Activated CD4-positive, alpha-beta T cell treated with anti-CD3 and anti-CD28 coated beads, Interleukin-2, amount 10 ng/mL, durations not matched to agents 24 days and 14 days (primary cell): ENCODE measurements at places on chromosomes 12 and 14.
A peak's percentile ranks its signal among the peaks of the same experiment; 100 is the strongest.

DNA sequence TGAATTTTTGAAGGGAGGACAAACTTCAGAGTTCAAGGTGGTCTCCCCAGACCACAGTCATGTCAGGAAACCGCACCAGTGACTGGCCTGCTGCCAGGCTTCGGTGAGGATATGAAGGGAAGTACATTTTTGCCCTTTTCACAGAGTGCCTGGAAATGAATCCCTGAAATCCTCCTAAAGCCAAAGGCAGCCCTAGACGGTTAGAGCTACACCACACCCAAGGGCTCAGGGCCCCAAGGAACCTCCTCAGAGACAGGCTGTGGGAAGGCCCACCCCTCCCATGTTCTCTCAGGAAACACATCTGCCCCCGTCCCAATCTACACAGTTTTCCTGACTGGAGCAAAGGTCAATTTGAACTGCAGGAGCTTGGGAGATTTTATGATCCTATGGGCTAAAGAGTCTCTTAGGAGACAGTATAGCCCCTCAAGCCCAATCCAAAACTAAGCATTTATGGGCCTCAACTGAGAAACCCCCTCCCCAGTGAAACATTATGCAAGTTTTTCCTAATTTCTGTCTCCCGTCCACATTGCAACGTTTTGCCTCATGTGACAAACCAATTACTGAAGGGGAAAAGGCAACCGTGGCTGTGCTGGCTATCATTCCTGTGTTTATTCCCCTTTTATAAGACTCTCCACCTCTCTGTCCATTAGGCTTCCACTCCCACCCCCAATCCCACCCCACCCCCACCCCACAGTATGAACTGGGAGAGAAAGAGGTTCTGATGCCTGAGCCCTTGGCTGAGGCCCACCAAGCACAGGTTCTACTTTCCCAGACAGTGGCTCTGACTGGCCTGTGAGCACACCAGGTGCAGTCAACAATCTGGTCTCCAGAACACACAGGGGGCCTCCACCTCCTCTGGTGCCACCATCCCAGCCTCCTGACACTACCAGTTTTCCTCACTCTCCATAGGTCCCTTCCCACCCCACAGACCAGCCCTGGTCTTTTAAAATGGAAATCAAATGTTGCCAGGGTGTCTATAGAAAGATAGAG is 9.6 kb upstream of the RNASE1 start:
- DNase-seq, result no peak

- no peak for DNase-seq
Observed at GRCh38 chr12:1595690-1596347, 1.4 kb upstream of the FBXL14 start.

GRCh38 chr12:73065913-73066312 is 793.7 kb downstream of the TRHDE start:
- no peak for DNase-seq

DNA sequence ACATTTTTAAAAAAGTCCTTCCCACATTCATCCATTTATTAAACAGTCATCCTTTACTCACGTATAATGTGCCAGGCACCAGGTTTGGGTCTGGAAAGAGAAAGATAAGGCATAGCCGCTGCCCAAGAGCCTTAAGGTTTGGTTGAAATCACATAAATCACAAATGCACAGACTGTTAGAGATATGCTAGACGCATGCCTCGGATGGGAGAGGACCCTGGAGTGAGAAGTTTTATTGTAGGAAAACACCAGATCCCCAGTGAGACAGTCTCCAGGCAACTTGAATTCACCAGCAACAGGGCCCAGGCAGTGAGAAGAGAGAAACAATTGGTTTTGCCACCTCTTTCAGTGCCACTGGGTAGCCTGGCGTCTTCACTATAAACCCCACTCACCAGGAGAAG is 305.9 kb upstream of the AMIGO2 start:
- no peak for DNase-seq

- DNase-seq, result no peak
Observed at GRCh38 chr12:100216337-100216736, 15.7 kb downstream of the ACTR6 start.

DNA sequence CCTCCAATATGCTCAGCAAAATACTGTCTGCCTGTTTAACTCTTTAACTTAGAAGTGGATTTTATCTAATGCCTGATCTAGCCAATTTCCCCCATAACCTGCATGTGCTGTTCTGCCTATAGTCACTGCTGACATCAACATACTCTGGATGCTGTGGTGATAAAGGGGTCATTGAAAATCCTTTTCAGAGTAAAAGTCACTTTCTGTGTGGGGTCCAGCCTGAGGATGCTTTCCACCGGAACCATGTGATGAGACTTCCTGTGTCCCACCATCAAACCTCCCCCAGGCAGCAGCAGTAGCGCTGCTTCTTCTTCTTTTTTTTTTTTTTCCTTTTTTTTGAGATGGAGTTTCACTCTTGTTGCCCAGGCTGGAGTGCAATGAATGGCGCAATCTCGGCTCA is 607.0 kb downstream of the BCL11B start:
- DNase-seq, result no peak

DNA sequence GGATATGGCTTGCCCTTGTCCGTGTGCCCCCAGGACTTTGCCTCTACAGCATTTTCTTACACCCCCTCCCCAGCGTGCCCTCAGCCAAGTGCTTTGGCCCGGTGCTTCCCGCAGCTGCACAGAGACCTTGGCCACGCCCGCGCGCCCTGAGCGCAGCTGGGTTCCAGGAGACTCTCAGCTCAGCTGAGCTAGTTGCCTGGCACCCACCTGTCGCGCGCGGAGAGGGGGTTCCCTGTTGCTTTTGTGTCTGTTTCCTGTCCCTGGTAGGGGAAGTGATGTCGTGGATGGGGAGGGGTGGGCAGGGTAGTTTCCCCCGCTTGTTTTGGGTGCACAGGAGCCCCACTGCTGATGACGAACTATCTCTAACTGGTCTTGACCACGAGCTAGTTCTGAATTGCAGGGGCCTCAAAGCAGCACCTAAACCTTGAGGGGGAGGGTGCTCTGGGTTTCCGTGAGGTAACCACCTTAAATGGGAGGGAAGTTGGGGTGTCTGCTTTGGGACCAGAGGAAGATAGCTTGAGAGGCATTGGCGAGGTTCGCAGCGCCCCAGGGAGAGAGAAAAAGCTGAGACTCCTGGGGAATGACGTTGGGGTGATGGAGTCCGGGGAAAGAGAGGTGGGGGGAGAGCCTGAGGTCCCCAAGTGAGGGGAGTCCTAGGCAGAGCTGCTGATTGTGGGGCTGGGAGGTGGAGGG is 1.5 kb downstream of the DIO3 start:
- DNase-seq, result no peak

- DNase-seq, result no peak
Observed at GRCh38 chr12:102326982-102327381, 129.3 kb upstream of the PMCH start.

GRCh38 chr14:81565441-81566290 is 32.0 kb upstream of the SEL1L start:
- no peak for DNase-seq

DNA sequence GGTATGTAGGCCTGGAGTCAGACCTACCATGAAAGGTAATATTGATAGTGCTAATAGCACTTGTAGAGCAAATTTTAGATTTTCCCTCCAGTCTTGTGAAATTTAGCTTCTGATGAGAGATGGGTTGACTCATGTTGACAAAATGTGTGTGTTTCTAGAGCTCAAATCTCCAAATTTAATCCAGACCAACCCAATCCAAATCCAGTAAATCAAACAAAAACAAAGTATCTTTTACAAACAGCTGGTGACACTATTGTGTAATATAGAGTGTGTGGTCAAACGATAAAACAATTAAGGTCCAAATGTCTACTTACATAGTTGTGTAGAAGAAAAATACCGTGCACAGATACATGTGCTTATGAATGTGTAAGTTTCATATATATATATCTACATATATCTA is 63.4 kb upstream of the KITLG start:
- DNase-seq, result no peak

- DNase-seq, result no peak
Observed at GRCh38 chr12:121120323-121120722, 12.4 kb upstream of the P2RX7 start.

DNA sequence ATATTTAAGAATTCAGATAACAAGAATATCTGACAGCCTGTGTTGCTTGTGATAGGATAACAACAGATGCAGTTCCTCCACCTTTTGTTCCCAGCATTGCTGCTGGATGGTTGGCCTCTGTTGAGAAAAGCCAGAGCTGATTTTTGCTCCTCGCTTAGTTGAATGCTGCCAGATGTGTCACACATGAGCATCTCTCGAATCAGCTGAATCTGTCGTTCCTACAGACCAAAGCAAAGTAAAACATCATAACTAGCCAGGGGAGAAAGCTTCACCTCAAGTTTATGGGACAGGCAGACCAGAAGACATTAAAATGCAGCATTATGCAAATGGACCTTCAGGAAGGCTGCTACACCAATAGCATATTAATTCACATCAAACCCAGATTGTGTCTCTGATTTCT is 20.1 kb downstream of the RACGAP1 start:
- no peak for DNase-seq

DNA sequence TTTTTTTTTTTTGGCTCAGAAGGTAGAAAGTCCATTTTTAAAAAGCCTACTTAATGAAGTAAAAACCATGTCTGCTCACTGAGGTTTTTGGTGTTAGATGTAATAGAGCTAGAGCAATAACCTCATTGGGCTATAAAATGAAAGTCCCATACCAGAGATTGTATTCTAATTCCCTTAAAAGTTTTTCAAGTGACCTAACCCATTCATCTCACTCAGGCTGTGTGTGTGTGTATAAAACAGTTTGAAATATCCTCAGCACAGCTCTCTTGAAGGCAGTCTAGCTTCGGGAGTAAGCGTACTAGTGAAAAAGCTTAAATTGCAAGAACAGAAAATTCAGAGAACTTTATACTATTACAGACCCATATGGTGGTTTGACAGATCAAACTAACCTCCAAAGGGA is 313.8 kb downstream of the CEP128 start:
- no peak for DNase-seq

DNA sequence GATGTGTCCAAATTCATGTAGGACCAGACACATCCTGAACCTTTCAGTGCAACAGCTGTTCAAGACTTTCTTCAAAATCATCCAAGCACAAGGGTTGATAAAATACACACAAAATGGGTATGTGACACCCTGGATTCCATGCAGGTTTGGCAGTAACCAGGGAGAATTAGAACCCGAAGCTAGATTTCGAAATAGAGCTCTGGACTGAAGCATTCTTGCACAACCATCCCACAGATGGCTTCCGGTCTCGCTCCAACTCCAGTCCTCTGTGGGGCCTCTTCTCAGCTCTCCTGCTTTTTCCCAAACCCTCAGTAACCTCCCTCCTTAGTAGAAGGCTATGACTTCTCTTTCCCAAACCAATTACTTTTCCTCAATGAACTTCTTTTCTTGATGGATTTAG is 171.3 kb downstream of the TTC7B start:
- DNase-seq, result no peak

GRCh38 chr12:50246873-50247612 is 36.3 kb downstream of the LIMA1 start:
- peak; percentile 73 for DNase-seq

GRCh38 chr14:104983231-104983721 is 2.3 kb upstream of the CLBA1 start:
- DNase-seq, result no peak

DNA sequence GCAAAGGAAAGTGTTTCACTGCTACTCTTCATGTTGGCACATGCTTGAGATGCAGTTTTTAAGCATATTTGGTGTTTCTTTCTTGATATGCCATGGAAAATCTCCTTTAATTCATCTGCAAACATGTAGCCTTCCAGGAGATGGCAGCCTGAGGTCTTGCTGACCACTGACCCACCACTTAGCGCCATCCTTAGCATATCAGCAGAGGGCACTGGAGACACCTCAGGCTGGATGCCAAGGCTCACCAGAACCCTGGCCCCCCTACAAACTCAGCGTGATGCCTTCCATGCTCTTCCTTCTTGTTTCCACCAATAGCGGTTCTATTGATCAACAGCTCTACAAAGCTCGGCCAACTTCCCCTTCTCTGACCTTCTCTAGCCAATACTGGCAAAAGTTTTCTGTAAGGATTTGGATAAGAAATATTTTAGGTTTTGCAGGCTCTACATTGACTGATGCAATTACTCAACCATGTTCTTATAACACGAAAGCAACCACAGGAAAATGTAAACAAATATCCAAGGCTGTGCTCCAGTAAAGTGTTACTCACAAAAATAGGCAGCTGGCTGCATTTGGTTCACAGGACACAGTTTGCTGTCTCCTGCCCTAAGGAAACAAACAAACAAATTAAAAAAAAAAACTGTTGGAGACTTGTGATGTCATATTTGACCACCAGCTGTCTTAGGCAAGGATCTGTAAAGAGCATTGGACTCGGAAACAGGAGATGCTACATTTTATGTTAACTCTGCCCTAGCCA is 209.7 kb downstream of the SLC15A4 start:
- no peak for DNase-seq

DNA sequence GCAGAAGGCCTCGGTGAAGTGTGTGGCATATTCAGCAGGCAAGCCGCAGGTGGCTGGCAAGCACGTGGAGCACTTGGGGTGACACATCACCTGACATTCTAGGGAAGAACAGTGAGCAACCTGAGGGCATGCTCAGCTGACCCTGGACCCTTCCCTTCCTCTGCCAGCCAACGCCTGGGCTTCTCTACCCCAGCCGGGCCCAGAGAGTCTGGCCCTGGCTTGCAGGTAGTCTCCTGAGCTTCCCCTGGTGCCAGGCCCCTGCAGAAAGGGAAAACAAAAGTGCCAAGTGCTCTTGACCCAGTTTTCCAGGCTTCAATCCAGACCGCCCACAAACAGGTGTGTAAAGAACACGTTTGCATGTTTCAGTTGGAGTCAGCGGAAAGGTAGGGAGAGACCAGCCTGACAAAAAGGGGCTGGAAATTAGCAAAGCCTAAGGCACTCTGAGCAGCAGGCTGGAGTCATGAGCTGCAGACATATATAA is 45.7 kb downstream of the PRKAB1 start:
- DNase-seq, result no peak

GRCh38 chr12:87847147-87847546 is 182.1 kb downstream of the C12orf50 start:
- DNase-seq, result no peak

GRCh38 chr14:59394268-59394667 is 70.9 kb downstream of the GPR135 start:
- no peak for DNase-seq

DNA sequence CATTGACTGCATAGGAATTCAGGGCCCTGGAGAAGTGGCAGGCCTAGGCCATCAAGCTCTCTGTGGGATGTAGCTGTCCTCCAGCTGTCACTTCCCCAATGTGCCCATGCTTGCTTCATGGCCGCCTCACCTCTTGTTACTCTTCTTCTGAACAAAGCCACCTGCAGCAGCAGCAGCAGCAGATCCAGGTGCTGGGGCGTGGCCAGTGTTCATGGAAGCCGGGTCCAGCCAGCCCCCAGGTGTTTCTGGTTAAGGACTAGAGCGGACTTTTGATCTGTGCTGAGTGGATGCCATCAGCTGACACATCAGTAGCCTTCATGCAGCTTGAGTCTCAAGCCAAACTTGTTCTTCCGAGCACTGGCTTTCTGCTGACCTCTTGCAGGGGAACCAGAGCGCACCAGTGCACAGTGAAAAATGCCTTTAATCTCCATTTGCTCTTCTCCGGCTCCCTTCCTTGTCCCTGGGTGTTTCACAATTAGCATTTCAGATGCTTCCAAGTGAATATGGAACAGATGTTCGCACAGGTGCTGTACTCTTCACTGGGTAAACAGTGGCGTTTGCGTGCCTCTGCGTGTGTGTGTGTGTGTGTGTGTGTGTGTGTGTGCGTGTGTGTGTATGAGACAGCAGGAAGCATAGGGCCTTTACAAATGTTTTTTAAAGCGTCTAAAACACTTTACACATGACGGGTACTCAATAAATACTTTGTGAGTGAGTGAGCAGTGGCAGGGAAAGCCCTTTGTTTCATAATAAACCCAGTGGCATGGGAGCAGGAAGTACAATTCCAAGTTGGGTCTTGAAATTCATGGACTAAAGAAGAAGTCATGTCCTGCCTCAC is 20.1 kb downstream of the TPCN1 start:
- no peak for DNase-seq
